ENCODE measurements at places on chromosomes 1 and 21.

- no peak for DNase-seq
Measured at GRCh38 chr1:69284508-69284907, 283.2 kb upstream of the LRRC7 start.

DNA sequence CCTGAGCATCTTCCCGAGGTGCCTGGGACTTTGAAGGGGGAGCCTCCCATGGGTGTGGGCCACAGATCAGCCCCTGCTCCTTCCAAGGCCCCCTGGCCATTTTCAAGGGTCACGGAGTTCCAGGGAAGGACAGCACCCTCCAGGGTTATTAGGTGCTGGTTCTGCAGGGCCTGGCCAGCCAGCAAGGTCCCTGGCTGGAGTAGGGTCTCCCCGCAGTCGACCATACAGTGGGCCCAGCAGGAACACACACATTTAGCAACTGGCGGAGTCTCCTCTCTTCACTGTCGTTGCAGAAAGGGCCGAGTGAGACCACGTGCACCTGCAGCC lies 17.7 kb upstream of the SUMO3 start:
- no peak for DNase-seq

DNA sequence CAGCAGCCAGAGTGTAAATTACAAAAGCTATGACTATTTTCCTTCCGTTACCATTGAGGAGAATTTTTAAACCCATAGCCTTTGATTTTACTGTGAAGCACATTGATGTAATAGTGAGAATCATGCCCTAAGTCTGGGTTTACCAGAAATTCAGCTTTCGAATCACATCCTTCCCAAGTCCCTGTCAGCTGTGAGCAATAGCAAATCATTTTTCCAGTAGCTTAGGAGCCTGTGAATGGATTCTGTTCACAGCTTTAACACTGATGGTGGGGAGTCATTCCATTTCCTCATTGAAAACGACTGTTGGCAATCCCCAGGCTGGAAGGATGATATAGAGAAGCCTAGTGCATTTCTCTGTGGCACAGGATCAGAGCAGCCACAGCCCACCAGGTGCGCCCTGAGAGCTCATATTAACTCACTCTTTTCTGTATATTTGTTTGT lies 82.2 kb upstream of the C1orf105 start:
- no peak for DNase-seq

DNA sequence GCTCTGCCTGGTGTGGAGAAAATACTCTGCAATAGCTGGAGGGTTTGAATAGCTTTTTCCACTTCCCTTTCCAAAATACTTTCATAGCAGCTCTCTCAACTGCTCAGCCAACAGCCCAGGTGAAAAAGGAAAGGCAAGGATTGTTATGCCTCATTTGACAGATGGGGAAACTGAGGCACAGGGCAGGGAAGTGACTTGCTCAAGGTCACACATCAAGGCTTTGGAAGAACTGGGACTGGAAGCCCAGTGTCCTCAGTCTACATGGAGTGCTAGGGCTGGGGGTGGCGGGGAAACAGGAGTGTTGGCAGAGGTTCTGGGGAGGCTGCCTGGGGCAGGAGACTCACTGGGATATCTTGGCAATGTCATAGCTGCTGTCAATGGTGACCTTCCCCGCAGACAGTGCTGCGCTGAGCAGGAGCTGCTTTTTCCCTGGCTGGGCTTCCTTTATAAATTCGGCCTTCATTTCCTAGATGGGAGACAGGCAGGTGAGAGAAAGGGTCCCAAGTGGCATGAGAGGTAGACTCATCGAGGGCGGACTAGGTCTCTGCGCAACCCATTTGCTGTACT lies 4.0 kb downstream of the CHI3L1 start:
- no peak for DNase-seq

GRCh38 chr1:200738327-200738948 lies at the start of gene CAMSAP2:
Gene CAMSAP2 (plus strand): TSS chr1:200738893. CDS start chr1:200739828, 935 bp downstream.
- peak; percentile 55 for DNase-seq

- DNase-seq = no peak
Measured at GRCh38 chr1:233543338-233544255, 70.3 kb upstream of the KCNK1 start.

- no peak for DNase-seq
Measured at GRCh38 chr1:66381621-66382275, 152.2 kb upstream of the SGIP1 start.

- DNase-seq = no peak
Measured at GRCh38 chr1:84665703-84666317, 24.5 kb downstream of the SSX2IP start.

GRCh38 chr1:183279835-183280234 lies 93.8 kb downstream of the LAMC2 start:
- no peak for DNase-seq

- DNase-seq = no peak
Measured at GRCh38 chr1:201530741-201531531, 8.0 kb upstream of the NAV1 start.

DNA sequence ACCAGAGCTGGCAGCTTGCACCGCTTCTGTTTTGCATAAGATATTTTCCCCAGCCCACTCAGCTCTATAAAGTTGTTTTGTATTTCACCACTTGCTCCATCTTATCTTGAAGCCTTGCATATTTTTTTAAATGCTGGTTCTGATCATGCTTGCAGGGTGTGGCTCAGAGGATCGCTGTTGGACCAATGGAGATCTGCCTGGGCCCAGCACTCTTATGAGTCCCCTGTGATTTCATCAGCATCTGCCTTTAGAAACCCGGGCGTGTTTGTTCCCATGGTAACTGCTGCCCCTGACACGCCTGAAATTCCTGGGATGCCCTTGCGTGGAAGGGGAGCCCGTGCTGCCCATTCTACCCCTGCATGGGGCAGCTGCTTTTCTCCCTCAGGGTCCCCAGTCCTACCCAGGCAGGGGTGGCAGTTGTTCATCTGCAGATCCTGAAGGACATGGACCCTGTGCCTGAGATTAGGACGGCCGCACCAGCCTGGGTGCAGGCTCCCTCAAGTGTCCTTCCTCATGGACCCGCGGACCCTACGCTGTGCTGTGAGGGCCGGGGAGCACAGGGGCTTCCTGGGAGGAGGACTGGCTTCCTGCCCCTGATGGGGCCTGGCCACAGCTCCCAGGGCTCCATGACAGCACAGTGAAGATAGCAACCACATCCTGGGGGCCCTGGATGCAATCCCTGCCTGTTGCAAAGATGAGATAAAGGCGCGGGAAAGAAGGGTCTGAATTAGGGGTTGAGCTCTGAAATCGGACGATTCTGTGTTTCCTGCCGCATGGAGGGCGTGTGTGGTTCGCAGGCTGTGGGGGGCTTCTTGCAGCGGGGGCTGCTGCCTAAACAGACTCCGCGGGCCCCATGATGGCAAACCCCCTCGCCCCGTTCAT lies 226.5 kb downstream of the SDCCAG8 start:
- no peak for DNase-seq

DNA sequence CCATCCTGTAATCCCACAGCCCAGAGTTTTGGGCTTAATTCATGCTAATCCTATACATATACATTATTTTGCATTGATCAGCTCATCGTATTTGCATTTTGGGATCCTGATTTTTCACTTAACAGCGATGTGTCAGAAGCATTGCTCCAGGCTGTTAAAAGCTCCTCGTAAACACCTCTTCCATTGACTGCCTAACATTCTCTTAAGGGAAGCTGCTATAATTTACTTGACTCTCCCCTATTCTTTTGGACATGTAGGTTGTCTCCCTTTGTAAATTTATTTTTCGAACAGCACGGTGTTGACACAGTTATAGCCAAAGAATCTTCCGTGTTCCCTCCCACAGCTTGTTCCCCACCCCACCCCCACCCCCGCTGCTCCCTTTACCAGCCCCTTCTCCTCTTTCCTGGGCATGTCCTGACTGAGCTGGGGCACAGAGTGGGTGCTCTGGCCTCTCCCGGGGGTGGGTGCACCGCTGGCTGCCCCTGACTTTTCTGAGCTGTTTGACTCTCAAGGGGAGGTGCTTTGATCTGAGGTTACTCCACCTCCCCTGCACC lies 22.8 kb downstream of the LDLRAP1 start:
- no peak for DNase-seq

DNA sequence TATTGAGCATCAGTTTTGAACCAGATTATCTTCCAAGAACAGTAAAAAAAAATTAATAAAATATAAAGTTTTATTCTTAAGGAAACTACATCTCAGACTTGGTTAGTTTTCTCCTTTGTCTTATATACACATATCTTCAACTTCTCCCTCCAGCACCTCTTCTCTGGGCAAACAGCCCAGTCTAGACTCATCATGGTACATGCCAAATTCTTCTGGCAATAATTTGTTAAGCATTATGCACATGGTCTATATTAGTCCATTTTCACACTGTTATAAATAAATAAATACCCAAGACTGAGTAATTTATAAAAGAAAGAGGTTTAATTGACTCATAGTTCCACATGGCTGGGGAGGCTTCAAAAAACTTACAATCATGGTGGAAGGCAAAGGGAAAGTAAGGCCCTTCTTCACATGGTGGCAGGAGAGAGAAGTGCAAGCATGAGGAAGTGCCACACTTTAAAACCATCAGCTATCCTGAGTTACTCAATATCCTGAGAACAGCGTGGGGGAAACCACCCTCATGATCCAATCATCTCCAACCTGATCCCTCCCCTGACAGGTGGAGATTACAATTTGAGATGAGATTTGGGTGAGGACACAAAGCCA lies 108.7 kb upstream of the RNPC3 start:
- DNase-seq = no peak

- DNase-seq = no peak
Measured at GRCh38 chr1:18805925-18806849, 53.3 kb downstream of the TAS1R2 start.

- DNase-seq = no peak
Measured at GRCh38 chr1:71660411-71660810, 579.6 kb upstream of the ZRANB2 start.

DNA sequence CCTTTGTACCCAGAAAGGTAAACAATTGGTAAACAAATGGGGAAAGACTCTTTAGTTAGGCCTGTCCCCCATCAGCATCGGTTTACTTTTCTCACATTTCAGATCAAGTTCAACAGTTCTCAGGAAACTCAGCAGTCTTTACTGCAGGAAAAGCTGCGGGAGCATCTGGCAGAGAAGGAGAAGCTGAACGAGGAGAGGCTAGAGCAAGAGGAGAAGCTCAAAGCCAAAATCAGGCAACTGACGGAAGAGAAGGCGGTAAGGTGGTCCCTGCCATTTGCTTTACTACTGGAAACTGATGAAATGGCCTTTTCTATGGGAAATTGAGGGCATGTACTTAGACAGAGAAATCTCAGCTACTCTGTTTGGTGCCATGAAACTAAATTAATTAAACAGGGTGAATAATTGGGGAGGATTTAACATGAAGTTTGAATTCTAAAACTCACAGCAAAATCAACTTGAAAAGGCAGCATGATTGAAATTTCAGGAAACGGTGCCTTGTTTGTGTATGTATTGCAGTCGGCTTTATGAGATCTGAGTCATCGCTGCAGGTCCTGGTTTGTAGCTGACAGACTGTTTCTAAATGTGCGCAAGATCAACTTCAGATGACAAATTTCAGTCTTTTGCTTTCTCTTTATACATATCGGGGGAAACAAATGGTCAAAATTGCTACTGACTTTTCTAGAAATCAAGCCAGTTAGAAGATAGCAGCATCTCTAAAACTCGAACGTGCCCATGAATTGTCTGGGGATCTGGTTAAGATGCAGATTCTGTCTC lies 67.9 kb upstream of the EFHD2 start:
- DNase-seq = no peak

DNA sequence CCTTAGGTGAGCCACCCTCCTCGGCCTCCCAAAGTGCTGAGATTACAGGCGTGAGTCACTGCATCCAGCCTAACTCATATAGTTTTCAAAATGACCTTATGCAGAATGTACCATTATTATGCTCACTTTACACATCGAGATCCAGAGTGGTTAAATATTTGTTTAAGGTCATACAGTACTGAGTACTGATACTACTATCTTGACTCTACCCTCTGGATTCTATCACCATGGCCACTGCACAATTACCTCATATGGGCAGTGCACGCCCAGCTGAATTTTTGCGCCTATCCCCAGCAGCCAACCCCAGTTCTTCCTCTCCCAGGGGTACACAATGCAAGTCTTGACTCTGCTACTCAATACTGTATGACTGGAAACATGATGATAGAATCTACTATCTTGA lies 56.7 kb downstream of the EDARADD start:
- no peak for DNase-seq

DNA sequence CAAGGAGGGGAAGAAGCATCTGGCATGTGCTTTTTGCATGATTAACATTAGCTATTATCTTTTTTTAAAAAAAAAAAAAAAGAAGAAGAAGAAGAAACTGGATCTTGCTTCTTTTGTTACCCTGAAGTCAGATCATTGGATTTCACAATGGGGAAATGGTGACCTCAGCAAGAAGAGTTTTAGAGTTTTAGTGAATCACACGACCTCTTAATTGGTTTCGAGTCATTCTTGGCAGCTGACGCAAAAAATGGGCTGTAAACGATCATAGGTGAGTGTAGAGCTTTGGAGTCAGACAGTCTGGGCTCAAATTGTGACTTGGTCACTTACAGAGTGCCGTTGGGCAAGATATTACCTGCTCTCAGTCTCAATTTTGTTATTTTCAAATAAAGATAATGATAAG lies 33.3 kb upstream of the PGBD5 start:
- no peak for DNase-seq

- no peak for DNase-seq
Measured at GRCh38 chr21:37803101-37803651, 113.1 kb downstream of the KCNJ6 start.

- DNase-seq = no peak
Measured at GRCh38 chr1:62744611-62745577, 39.0 kb upstream of the ATG4C start.

DNA sequence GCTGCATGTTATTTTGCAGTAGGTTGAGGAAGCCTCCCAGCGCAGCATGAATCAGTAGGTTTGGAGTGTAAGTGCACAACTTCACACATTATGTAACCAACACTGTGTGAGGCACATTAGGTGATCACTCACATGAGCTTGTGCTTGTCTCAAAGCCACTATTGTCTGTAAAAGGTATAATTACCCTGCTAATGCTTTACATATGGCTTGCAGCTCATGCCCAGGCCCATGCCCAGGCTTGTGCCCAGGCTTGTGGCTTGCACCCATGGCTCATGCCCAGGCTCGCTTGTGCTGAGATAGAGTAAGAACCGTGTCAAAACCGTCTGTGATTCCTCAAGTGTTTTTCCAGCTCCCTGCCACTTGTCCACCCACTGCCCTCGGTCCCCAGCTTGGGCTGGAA lies 596.3 kb downstream of the LTN1 start:
- DNase-seq = no peak

Measured in GM19239 (cell line).